T1000 (cell line): ENCODE measurements at places on chromosomes 11 and 22.

- DNase-seq = no peak
Measured at GRCh38 chr22:47623763-47624148, 861.3 kb downstream of the TBC1D22A start.

DNA sequence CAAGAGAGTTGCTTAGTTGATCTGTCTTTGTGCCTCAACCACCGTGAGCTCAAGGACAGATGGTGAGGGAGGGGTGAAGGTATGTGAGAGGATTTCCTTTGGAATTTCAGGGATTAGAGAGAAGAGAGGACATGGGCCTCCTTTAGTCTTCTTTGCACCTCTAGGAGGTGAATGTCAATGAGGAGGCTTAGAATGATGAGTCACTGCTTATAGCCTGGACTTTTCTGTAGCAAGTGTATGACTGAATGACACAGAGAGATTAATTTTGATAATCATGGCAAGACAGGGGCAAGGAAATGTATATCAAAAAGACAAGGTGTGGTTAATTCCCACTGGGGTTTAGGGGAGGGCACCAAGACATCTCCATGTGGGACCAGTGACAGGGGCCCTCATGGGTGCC, 947.3 kb upstream of the TENM4 start:
- no peak for DNase-seq

GRCh38 chr22:43528601-43529360, 117.0 kb downstream of the MPPED1 start:
- no peak for DNase-seq

DNA sequence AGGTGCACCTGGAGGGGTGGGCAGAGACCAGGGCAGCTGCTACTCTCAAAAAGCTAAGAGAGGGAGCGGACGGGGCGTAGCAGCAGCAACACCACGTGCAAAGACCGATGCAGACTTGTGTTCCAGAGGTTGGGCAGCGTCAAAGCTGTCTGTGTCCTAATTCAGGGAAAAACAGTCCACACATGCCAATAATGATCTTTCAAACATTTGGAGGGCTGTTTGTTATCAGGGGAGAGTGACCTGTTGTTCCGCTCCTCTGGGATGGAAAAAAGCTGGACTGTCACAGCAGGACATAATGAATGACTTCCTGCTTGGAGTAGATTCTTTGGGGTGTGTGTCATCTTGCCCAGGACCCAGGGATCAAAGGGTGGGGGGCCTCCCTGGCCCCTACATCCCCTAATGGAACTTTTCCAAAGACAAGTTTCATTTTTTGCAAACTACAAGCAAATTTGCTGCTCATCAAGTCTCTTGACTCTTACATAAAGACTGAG, 6.2 kb upstream of the FBLN1 start:
- DNase-seq = no peak
